ENCODE measurements at places on chromosomes 2 and 18. TPM values are rescaled to one million over a fixed set of nuclear protein-coding genes. Genes with fewer than 3 reads are reported as not detected.

Gene INPP1
- 16.7 TPM for total RNA-seq

Gene LOXL3
- 11.2 TPM for total RNA-seq

Gene ARHGAP28
- total RNA-seq = 26.0 TPM

Gene PFN4
- total RNA-seq = not detected

Gene BCL11A
- total RNA-seq = 19.9 TPM

Gene ID2
- total RNA-seq = 59.7 TPM

Gene LIPG
- 2.9 TPM for total RNA-seq

Gene IFIH1
- 7.0 TPM for total RNA-seq

All from tongue (tissue), 3 donors.